ENCODE measurements at places on chromosomes 1 and 21.

DNA sequence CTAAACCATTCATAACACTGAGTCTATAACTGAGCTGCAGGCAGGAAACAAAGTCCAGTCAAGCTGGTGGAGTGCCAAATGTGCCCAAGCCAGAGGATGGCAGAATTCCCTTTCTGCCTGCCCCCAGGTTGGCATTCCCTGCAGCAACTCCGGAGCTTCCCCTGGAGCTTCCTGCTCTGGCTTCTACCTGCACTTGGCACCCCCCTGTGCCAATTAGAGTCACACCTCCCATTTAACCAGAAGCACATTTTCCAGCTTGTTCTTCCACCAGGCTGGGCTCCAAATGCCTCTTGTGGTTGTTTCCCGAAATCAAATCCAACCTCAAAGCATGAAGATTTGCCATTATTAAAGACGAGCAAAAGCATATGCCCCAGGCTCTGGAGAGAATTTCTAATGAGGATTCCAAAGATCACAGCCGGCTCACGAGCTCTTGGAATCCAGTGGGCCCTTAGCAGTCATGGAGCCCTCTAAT, 294.5 kb downstream of the RRAGC start:
- peak; percentile 14 for DNase-seq

GRCh38 chr1:198416296-198416695, 124.2 kb downstream of the ATP6V1G3 start:
- no peak for DNase-seq

- no peak for DNase-seq
These were observed 260.9 kb downstream of the LTN1 start for GRCh38 chr21:28731700-28732321.

- DNase-seq = no peak
These were observed 3.7 kb upstream of the CHIA start for GRCh38 chr1:111286912-111287311.

DNA sequence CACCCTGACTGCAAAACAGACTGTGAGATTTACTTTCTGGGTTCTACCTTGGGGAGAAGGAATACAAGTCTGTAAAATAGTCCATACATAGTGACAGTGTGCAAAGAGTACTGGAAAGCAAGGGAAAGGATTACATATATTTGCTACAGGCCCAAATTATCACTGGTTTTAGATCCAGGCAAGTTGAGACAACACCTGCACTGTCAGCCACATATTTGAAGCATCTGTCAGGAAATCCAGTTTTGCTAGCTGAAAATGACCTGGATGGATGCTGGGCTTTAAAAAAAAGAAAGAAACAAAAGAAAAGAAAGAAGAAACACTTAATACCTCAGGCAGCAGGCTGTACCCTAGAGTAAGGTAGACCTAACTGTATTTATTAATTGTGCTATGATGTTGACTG, 23.9 kb upstream of the SPRR2G start:
- no peak for DNase-seq

DNA sequence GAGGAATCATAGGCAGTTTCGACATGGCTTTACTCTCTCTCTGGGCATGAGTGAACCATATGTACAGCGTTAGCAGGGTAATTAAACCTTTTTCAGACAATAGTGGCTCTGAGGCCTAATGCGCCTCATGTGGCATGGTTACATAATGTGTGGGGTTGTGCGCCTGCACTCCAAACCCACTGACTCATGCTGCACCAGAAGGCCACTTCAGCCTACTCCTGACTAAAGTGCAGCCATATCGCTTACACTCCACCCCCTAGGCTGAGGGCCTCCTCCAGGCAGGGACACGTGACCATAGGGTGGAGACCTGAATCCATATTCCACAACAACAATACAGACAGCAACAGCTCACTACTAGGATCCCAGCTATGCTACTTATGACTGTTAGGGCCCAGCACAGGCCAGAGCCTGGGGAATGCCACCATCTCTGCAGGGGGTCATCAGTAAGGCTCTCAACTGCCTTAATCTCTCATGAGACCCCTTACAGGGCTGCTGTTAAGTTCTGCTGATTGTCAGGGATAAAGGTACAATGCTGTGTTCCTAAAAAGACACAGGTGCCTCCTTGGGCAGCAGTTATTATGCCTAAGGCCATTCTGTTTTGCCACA, 13.4 kb upstream of the ODF2L start:
- DNase-seq = peak; percentile 21

GRCh38 chr1:8070381-8070811, 44.3 kb upstream of the ERRFI1 start:
- no peak for DNase-seq

- no peak for DNase-seq
These were observed 7.2 kb upstream of the COL6A1 start for GRCh38 chr21:45974073-45975019.

GRCh38 chr1:193212637-193213036, 26.2 kb upstream of the B3GALT2 start:
- DNase-seq = no peak

- DNase-seq = no peak
These were observed 57.2 kb downstream of the EDN2 start for GRCh38 chr1:41427122-41427913.

DNA sequence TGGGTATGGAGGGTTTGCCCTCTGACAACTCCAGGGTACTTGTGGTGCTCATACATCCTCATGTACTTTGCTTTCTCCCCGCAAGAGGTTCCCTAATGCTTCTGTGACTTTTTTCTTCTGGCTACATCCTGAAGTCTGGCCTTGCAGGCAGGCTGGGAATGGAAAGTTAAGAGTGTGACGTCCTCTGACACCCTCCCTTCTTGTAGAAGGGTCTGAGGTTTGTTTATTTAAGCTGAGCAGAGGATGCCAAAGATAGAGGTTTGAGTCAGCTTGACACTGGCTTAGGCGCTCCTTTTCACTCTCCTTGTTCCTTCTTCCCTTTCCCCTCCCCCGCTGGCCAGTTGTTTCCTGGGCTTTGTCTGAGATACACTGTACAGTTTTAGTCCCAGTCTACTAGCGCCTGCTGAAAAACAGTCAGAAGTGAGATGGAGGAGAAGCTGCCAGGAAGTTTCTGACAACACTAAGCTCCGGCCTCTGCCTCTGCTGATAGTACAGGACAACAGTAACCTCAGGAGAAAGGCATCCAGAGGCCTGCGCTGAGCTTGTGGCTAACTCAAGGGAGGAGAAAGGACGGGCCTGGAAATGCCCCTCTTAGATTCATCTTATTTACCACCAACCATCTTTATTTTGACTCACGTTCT, at the start of gene MACF1:
Gene MACF1 (plus strand): TSS at position 255 of the 641 bp plus-strand sequence. CDS start 328 bp downstream, at position 583.
- DNase-seq = peak; percentile 54

DNA sequence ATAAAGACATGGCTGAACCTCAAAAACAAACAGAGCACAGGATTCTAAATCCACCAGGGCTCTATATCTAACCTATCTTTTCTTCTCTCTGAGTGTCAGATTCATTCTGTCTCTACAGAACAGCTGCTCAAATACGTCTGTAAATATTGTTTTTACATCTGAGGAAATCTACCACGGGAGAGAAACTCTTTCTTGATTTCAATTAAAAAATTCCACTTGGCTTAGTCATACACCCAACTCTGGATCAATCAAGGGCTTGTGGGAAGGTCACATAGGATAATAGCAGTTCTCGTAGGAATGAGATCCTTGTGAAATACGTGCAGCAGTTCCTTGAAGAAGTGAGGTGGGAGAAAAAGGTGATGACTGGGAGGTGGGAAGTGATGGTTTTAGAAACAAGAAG, 1355.7 kb upstream of the ADGRL2 start:
- DNase-seq = no peak

GRCh38 chr1:47523835-47524215, 86.0 kb downstream of the FOXD2 start:
- DNase-seq = no peak

GRCh38 chr1:118204648-118205047, 19.6 kb upstream of the SPAG17 start:
- DNase-seq = no peak

DNA sequence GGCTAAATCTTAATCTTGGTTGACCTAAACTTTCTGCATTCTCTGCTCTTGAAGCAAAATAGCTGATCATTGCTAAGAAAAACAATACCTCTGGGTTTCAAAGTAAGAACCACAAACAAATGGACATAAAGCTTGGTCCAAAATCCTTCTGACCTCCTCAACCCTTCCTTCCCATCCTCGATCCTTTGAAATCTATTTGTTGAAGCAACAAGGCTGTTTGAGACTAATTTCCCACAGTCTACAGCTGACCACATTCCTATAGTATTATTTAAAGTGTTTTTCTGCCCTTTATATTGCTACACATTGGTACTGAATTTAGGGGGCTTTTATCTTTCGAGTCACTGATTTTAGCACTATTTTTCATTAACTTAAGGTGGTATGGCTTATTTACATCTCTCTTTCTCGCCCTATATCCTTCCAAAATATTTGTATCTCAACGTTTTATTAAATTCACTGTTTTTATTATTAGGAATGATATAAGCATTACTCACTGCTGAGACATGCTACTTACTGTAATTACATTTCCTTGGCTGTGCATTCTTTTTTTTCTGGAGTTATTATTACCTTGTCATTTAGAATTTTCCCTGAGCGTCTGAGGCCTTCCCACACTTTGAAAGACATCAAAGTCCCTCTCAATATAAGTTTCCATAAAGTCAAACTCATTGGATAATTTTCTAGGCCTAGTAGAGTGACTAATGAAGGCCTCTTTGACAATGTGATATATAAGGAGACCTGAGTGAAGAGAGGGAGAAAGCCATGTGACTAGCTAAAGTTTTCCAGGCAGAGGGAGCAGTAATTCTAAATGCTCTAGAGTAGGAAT, 73.9 kb downstream of the RAB3GAP2 start:
- DNase-seq = no peak

DNA sequence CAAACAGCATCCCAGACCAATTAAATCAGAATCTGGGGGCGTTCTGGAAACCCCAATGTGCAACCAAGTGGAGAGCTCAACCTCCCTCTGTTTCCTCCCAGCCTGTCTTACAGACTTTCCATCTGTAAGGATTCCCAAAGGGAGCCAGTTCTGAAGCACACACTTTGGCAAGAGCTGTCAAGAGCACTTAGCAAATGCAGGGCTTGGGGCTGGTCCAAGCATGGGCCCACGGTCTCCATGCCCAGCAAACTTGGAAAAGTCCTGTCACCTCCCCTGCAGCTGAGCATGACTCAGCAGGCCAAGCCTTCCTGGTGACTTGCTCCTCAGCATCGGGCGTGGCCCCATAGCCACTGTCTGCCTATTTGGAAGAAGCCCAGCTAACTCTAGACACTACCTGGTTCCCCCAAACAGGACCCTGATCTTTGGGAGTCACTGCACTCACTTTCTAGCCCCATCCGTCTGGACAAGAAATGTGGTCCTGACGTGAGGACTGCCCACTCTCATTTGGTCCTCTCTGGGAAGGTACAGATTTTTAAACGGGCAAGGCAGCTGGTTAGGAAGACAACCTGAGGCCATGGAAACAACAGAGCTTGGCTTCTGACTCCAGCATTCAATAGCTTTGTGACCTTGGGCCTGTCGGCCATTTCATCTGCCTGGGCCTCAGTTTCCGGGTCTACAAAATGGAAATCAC, 16.9 kb downstream of the SLC2A1 start:
- DNase-seq = no peak

DNA sequence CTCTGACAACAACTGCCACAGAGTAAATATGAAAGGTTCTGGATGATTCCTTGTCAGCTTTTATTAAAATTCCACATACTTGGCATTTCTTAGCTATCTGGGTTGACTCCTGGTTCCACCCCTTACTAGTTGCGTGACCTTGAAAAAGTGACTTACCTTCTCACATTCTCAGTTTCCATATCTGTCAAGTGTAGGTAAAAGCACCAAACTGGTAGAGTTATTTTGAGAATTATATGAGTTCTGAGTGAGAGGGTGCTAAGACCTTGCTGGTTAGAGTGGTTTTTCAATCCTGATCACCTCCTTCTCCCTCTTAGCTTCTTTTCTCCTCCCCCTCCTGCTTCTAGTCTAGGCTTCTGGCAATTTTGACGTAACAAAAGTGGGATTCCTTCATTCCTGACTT, 83.4 kb upstream of the ABCD3 start:
- no peak for DNase-seq

DNA sequence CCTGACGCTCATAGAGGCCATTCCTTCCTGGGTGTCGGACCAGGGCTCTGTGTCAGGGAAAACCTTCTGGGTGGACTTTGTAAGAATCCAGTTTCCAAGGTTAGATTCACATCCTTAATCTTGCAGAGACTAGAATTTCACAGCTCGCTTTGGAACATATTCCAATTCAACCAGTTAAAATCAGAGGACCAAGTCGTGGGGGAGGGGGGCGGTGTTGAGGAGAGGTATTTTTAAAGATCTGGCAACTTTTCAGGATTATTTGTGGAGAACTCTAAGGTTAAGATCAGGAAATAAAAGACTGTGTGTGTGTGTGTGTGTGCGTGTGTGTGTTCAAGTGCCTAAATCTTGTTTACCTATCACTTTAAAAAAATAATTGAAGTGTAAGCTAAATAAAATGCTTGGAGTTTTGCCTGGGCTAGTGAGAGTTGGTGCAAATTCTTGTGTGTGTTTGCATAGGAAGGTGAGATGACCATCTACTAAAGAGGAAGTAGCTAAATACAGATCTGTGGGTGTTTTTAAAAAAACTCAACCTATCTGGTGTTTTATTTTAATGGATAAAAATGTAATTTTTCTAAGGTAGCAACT, 21.8 kb downstream of the TENT5C start:
- DNase-seq = no peak

- no peak for DNase-seq
These were observed 27.8 kb upstream of the FMO4 start for GRCh38 chr1:171286032-171286705.

DNA sequence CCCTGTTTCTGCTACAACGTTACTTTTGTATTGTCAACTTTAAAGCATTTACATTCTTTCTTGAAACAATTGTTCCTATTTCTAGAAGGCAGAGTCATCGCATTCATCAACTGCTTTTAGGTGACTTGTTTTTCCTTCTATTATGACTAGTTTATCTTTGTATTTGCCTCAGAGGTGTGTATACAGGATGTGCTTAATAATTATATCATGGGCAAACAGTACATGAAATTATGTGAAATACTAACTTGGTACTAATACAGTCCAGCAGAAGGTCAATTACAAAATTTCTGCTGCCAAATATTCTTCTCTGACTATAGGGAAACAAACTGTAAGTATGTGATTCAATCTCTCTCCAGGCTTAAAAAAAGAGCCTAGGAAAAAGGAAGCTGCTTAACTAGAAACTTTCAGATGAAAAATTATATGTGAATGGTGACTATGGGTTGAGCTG, 101.6 kb downstream of the C4BPA start:
- no peak for DNase-seq

DNA sequence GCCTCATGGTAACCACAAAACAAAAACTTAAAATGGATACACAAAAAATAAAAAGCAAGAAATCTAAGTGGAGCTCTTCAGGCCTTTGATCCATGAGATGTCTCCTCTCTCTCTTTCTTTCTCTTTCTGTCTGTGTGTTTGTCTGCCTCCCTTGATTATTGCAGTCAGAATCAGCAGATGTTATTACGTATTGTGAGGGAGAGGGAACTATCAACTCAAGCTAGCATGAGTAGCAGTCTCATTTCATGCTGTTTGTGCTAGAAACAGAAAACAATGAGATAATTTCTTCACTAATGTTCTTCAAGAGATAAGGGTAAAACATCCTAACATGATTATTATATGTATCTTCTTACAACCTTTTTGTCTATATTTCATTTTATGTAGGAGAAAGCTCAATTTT, 103.7 kb upstream of the PDC start:
- DNase-seq = no peak
